ENCODE measurements at places on chromosomes 12 and 14. TPM values are rescaled to one million over a fixed set of nuclear protein-coding genes. Genes with fewer than 3 reads are reported as not detected.

Gene HAL
- 1.7 TPM for total RNA-seq

Gene LTBP2
- 14.4 TPM for total RNA-seq

Gene DAO
- total RNA-seq, result 0.53 TPM

Gene SMOC1
- total RNA-seq, result 3.9 TPM

Gene ANP32D
- not detected for total RNA-seq
